ENCODE measurements at places on chromosomes 12 and 14.

DNA sequence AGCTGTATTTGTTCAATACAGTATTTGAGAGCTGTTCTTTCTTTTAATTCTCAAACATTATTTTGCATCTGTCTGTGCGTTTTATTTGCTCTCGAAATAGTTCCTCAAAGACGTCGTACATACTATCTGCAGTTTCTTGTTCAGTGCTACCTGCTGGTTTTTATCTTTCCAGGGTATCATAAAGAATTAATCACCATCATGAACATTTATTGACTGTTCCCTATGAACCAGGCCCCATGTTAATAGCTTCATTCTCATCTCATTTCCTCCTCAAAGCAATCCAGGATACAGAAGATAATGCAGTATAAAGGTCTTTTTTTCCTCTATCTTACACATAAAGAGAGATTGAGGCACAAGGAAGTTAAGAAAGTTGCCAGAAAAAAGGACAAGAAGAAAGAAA, 211.8 kb downstream of the DACT1 start:
- DNase-seq: no peak

DNA sequence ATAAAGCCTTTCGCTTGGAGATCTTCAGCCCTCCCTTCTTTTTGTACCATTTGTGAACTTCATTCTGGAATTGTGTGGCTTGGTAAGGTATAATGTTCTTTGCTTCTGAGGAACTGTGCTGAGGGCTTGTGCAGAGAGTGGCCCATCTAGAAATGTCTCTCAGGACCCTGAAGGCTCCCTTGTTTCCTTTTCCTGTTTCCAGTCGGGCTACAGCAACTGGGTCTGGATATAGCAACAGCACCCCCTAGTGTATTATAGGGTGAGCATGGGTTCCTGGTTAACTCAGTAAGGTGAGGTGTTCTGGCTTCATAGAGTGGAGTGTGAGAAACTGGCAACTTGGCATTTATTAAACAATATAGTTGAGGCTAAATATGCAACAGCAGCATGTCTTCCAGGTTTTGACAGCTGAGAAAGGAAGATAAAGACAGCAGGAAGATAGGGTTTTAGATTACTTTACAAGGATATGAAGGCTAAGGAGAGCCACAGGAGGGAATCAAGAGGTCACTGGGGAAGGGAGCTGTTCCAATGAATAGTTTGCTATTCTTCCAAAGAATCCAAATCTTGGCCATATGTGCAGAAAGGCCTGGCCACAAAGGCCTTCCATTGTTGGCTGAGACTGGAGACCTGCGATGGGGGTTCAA, 49.1 kb upstream of the RNU6-8 start:
- peak; percentile 44 for DNase-seq

GRCh38 chr12:95511977-95512376, 38.0 kb downstream of the METAP2 start:
- no peak for DNase-seq

DNA sequence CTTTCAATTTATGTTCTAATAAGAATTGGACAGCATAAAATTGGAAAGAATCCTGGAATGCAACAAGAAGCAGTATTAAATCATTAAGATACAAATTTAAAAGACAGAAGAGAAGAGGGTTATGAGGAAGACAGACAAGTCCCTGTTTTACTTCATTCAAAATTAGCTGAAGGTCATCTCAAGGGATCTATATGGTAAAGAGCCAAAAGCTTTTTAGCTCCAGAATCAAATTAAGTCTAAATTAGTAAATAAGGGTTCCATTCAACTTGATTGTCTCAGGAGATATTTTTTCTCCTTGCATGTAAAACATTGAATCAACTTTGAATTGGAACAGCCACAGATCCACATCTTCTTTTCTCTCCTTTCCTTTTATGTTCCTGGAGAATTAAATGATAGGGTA, 7.6 kb downstream of the CCDC196 start:
- no peak for DNase-seq

DNA sequence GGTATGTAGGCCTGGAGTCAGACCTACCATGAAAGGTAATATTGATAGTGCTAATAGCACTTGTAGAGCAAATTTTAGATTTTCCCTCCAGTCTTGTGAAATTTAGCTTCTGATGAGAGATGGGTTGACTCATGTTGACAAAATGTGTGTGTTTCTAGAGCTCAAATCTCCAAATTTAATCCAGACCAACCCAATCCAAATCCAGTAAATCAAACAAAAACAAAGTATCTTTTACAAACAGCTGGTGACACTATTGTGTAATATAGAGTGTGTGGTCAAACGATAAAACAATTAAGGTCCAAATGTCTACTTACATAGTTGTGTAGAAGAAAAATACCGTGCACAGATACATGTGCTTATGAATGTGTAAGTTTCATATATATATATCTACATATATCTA, 63.4 kb upstream of the KITLG start:
- DNase-seq: no peak

DNA sequence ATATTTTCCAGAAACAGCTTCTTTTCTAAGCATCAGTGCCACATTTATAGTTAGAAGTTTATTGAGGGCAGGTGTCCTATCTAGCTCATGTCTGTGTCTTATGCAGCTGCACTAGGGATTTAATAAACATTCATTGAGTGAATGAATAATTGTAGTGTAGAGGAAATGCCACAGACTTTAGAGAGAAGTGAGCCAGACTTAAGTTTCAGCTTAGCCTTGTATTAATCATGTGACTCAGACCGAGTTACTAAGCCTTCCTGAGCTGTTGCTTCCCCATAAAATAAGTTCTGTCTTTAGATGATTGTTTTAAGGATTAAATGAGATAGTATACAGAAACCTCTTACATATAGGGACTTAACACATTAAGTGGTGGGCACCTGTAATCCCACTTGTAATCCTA, 236.1 kb upstream of the DDHD1 start:
- no peak for DNase-seq

GRCh38 chr14:90996967-90997366, 63.5 kb downstream of the RPS6KA5 start:
- DNase-seq: no peak

GRCh38 chr12:32062881-32063280, 43.8 kb upstream of the BICD1 start:
- DNase-seq: no peak

DNA sequence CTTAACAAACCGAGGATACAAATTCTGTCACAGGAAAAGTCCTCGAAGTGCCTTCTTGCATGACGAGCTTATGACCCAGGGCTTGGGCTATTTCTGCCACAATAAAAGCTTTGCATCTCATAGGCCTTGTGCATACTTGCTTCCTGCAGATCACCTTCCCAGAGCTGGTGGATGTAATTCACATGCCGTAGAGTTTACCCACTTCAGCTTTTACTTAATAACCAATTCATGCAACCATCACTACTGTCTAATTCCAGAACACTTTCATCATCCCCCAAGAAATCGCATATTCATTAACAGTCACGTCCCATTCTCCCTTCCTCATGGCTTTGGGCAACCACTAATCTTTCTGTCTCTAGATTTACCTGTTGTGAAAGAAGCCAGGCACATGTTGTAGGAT, 9.0 kb upstream of the BDKRB1 start:
- DNase-seq: no peak

DNA sequence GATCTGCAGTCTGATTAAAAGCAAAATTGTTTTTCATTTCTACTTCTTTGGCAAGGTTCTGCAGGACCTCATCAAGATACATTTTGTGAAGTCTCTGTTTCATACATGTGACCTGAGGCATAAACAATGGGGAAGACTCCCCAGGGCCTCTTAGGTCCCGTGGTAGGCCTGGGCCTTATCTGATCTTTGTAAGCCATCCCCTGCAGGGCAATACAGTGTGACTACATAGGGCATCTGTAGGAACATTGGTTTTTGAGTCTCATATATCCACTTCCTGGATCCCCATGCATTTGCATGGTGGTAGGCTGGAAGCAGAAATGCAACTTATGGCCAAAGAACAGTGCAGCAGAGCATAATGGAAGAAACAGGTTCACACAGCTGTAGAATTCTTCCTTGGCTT, 6.0 kb downstream of the FAR2 start:
- DNase-seq: no peak

DNA sequence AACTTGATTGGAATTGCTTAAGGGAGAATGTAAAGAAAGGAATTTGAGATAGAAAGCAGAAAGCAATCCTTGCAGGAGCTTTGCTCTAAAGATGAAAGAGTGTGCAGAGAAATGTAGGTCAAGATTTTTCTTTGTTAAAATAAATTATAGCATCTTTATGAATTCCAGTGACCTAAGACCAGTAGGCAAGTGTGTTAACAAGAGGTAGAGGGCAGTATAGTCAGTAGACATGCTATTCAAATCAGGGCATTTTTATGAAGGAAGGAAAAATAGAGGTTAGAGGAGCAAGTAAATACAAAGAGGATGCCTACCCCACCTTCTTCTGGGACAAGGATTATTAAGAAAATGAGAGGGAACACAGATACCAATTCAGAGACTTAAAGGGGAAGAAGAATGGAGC, 148.5 kb downstream of the PLCZ1 start:
- no peak for DNase-seq

DNA sequence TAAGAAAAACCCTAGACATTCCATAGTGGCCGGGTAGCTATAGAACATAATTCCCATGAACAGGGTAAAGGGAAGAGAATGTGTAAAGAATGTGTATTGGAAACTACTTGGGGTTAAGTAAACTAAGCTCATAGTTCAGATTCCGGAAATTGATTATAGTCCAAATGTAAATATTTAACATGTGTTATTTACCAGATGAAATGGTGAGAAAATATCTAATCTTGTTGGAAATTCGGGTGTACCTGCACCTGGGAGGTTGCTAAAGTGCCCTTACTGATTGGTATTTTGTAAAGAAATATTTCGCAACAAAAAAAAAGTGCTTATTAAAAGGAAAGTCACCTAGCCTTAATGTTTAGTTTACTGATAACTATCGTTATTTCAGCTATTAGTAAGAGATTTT, 14.4 kb downstream of the RASSF9 start:
- DNase-seq: no peak

All from brain pericyte (primary cell).